Lung microvascular endothelial cell (primary cell): ENCODE measurements at places on chromosomes 2 and 18. TPM values are rescaled to one million over a fixed set of nuclear protein-coding genes. Genes with fewer than 3 reads are reported as not detected.

DNA sequence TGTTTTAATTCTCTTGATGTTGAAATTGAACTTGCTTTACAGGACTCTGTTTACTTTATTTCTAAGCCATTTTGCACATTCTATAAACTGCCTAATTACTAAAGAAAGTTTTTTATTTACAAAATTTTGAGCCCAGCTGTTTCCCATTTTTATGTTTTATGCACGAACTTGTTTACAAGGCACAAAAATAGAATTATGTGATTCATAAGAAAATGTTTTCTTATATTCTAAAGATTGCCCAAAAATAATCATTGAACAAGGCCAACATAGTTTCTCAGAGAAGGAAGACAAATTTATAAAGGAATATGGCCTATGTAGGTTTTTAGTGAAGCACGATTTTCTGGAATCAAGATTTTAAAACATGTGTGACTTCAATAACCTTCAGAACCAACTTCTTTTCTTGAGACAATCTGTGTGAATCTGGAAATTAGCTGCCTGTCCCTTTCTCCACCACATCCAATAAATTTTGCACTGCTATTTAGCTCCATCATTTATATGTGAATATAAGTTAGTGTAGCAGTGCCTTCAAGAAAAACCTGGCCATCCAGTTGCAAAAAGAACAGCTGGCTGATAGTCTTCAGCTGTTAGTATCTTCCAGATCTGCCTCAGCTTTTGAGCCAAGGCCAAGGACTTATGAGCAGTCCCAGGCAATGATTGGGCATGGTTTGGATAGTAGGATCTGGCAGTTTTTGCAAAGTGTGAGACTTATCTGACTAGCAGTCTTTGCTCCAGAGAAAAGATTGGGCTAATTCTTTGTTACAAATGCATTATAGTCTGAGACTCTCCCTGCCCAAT is 253.2 kb upstream of the COL3A1 start:
- DNase-seq = no peak

The BMP10 gene
- not detected in 2 replicates for total RNA-seq

DNA sequence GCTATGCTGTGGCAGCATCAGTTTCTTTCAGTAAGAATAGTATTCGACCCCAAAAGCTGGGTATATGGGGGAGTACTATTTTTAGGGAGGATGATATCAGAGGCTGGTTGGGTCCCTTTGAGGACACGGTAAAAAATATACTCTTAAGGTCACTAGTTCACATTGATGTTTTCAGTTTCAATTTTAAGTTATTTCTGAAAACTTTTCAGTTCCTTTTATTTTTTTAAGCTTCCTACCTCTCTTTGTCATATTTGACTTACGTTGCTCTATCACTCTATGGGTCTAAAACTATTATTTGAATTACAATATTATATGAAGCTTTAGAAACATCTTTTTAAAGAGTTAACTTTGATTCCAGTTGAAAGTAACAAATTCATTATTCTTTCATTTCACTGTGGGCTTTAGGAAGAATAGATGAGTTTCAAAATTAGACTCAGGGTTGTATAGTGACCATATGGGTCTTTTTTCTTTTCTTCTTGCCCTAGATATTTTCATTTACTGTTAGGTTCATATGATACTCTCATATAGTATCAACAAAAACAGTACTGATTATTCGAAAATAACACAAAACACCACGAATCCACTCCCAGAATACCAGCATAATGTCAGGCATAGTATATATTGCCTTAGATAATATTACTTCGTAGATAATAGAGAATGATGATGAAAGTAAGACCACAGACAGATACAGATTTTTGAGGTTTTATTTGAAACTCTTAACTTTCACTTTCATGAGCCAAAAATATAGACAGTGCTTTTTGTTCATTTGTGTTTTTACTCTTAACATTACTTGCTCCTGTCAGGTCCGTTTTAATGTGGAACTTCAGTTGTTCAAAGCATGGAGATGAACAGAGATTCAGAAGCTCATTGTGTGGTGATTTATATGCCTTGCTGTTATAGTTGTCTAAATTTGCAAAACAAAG is 9.8 kb downstream of the RMDN2 start:
- DNase-seq = no peak

- no peak for DNase-seq
These were observed 662.3 kb downstream of the SATB2 start for GRCh38 chr2:198795419-198795818.

DNA sequence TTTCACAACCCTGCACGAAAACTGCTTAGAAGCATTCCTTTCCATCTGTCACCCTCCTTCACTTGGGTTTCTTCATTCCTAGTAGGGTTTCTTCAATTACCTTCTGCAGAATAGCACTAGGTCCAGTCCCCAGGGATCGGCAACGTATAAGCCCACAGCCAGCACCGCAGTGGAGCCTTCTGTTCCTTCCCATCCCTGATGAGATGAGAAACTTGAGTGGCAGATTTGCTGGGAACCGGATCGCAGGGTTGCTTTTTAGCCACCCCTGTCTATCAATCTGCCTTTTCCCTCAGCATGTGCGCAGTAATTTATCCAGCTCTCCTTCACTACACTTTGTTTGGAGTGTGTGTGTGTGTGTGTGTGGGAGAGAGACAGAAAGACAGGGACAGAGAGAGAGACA is 94.2 kb downstream of the CD8B2 start:
- no peak for DNase-seq

DNA sequence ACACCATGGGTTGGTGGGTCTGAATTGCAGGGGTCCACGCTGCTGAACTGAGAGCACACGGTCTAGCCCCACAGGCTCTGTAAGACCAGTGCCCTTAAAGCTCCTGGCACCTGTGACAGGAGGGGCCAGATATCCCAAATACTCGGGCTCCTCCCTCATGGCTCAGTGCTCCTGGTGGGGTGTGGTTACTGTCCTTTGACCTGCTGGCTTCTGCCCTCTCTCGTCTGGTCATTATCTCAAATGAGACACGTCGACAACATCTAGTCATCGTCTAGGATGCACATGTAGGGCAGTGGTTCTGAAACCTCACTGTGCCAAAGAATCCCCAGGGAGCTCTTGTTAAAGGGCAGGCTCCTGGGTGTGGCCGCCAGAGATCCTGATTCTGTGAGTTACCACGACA is 258.4 kb downstream of the LOXHD1 start:
- no peak for DNase-seq

GRCh38 chr2:222214885-222215284 is 83.9 kb downstream of the PAX3 start:
- DNase-seq = no peak

DNA sequence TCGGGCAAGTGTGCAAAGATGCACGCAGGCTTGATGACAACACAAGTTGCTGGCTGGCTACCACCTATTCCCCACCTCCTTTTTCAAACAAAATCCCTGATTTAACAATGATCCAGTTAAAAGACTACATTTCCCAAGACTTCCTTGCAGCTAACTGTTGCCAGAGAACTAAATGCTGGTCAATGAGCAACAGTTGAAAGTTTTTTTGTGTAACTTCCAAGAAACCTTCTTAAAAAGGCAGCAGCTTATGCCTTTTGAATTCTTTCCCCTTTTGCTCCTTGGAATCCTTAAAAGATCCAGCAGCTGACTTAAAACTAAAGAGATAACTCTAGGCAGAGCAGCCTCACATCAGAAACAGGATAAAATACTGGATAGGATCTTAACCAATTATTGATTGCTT is 38.5 kb downstream of the NPHP1 start:
- DNase-seq = no peak

The AQP12B gene
- not detected in 2 replicates for total RNA-seq

DNA sequence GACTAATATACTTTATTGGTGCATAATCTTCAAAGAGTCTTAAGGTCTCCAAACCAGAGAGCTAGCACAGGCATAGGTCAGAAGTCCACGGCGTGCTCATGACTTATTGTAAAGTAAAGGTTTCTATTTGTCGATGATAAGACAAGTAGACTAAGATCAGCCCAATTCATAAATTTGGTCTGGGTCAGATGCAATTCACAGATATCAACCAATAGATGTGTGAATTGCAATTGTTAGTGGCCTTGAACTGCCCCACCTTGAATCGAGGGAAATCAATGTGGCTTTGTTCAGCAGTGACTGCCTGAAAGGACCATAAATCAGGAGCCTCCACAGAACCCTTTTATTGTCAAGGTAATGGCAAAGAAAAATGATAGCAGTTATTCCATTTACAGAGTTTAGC is 39.1 kb upstream of the CPS1 start:
- no peak for DNase-seq

DNA sequence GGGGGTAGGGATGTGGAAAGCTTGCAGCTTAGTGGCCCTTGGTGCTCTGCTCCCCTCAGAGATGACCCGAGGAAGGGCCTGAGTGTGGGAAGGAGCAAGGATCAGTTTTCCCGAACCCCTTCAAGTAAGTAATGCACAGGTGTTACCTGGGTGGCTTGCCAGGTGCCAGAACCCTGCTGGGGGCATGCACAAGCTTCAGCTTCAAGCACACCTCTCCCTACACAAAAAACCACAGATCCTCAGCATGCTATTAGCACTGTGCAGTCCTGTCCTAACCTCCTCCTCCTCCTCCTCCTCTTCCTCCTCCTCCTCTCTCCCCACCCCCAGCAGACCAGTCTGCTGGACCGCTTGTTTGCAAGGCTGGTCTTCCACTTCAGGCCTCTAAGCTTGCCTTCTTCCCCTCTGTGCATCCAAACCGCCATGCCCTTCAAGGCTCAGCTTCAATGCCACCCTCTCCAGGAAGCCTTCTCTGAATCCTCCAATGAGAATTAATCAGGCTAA is 114.8 kb downstream of the ACAA2 start:
- no peak for DNase-seq

The GPR39 gene
- 0.20 and 0.22 TPM in 2 replicates for total RNA-seq

The LOXHD1 gene
- not detected in 2 replicates for total RNA-seq

The CNGA3 gene
- total RNA-seq = not detected in 2 replicates

DNA sequence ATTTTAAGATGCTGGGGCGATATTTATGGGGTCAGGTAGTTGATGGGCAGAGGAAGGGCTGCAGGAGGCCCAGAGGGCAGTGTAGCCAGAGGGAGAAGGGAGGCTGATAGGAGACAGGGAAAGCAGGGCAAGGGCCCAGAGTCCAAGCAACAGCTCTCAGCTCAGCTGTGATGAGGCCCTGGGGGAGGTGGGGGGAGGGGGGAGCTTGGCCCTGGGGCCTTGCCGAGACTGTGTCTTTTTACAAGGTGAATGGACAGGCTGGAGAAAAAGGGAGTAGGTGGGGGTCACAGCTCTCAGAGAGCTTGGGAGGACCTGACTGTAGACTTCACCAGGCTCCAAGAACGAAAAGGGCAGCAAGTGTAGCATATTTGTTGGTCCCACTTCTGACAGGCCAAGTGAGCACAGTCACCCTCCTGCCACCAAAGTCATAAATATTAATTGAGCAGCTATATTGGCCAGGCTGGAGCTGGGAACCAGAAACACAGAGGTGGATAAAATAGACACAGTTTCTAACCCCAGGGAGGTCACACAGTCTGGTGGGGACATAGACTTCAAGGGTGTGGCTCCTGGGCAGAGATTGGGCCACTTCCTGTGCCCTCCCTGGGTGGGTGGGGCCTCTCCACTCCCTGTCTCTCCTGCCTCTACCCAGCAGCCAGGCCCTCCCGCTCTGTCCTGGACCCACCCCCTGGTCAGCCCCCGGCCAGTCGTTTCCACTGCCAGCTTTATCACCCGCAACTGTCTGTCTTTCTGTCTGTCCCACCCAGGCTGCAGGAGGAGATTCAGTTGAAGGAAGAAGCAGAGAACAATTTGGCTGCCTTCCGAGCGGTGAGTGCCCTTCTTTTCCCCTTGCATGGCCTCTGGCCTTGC is 1.4 kb downstream of the DES start:
- DNase-seq = no peak

GRCh38 chr2:158723921-158724802 is 71.0 kb upstream of the DAPL1 start:
- no peak for DNase-seq

GRCh38 chr2:16943279-16943958 is 277.8 kb upstream of the CYRIA start:
- no peak for DNase-seq

The SFT2D3 gene
- total RNA-seq = 2.6 and 5.8 TPM in 2 replicates

The SPRED2 gene
- 1.7 and 2.0 TPM in 2 replicates for total RNA-seq

The ELMOD3 gene
- total RNA-seq = 6.1 and 10.1 TPM in 2 replicates

The HOXD13 gene
- total RNA-seq = not detected in 2 replicates

DNA sequence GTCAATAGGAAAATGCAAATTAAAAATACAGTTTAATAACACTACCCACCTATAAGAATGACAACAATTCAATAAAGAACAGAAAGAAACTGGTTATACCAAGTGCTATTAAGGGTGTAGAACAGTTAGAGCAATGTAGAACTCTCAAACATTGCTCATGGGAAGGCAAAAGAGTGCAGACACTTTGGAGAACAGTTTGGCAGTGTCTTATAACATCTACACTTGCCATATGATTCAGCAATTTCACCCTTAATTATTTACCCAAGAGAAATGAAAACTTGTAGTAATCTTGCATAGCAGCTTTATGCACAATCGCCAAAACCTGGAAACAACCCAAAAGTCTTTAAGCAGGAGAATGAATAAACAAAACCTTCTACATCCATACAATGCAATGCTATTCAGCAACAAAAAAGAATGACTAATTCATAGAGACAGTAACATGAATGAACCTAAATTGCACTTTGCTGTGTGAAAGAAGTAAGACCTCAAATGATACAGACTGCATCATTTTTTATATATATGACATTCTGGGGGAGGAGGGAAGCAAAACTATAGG is 455.2 kb downstream of the THSD7B start:
- no peak for DNase-seq

DNA sequence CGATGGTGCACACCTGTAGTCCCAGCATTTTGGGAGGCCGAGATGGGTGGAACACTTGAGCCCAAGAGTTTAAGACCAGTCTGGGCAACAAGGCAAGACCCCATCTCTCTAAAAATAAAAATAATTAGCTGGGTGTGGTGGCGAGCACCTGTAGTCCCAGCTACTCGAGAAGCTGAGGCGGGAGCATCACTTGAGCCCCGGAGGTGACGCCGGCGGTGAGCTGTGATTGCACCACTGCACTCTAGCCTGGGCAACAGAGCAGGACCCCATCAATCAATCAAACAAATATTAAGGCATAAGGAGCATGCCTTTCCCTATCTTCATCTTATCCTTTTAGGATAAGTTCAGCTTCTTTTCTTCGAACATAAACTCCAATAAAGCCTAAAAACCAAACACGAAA is 1.1 kb downstream of the WDSUB1 start:
- DNase-seq = no peak

DNA sequence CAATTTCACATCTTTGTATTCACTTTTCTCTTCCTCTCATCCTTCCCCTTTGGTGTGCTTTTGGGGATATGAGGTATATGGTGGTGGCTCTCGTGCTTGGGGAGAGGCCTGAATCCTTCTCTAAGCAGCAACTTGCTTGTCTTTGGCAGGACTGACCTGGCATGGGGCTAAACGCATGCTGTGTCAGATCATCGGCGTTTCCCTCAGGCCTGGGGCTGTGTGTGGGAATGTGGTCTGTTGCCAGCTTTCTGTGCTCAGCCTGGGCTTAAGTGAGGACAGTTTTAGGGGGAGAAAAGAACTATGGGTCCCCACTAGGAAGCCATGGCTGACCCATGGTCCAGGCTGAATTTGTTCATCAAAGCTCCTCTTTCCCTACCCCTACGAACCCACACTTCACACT is 60.7 kb downstream of the TET3 start:
- no peak for DNase-seq

The OSR1 gene
- total RNA-seq = 0.65 and 1.6 TPM in 2 replicates
